ENCODE measurements at places on chromosomes 2 and 18. TPM values are rescaled to one million over a fixed set of nuclear protein-coding genes. Genes with fewer than 3 reads are reported as not detected.
A peak's percentile ranks its signal among the peaks of the same experiment; 100 is the strongest.

GALNT14 gene
- total RNA-seq = 0.52 TPM

SH3BP4 gene
- not detected for total RNA-seq

SERPINB12 gene
- not detected for total RNA-seq

VSNL1 gene
- not detected for total RNA-seq

CLIP4 gene
- 24.5 TPM for total RNA-seq

GRB14 gene
- total RNA-seq = not detected

FNDC4 gene
- 0.21 TPM for total RNA-seq

NEU4 gene
- total RNA-seq = 9.8 TPM

DNA sequence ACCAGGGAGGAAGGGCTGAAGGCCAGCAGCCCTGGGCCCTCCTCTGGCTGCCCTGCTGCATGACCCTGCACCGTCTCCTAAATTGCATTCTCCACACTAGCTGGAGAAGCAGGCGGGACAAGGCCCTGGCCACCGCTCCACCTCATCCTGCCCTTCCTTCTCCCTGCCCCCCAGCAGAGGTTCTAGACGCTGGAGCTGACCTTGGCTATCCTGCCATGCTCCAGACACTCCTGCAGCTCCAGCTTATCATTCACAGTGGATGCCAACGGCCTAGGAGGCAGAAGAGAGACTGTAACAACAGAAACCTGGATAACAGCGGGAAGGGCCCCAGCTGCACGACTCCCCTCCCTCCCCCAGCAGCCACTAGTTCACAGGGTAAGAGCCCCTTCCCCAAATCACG, 68.4 kb upstream of the POMC start:
- no peak for ATAC-seq

DNA sequence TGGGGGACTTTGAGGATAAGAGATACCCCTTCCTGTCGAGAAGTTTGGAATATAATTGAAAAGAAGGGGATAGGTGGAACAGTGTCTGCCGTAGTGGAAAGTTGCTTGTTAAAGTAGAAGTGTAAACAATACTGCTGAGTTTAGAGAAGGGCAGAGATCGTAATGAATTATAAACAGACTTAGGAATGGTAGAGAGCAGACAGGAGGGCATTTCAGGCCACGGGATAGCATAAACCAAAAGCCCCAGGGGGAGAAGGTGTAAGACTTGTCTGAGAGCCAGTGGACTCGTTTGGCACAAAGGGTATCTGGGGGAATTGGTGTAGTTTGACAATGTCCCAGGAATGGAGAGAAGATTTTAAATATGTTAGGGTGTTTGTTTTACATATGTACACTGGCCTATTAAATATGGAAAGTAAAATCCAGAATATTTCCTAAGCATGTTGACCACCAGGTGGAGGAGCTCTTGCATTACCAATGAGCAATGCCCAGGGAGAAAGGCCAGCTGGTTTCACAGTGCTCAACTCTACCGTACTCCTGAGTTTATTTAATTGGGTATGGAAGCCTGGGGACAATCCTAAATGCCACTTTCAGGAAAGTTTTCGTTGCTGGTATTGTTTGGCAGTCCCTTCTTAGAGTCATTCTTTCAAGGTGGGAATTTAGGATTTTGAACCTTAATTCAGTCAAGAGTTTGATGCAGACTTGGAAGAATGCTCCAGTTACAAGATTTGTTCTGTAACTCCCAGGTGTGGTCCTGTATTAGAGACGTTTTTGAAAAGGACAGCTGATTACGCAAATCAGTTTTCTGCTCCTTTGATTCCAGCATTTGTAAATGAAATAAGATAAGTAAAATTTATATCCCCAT, 7.5 kb downstream of the COPS8 start:
- no peak for ATAC-seq

DNA sequence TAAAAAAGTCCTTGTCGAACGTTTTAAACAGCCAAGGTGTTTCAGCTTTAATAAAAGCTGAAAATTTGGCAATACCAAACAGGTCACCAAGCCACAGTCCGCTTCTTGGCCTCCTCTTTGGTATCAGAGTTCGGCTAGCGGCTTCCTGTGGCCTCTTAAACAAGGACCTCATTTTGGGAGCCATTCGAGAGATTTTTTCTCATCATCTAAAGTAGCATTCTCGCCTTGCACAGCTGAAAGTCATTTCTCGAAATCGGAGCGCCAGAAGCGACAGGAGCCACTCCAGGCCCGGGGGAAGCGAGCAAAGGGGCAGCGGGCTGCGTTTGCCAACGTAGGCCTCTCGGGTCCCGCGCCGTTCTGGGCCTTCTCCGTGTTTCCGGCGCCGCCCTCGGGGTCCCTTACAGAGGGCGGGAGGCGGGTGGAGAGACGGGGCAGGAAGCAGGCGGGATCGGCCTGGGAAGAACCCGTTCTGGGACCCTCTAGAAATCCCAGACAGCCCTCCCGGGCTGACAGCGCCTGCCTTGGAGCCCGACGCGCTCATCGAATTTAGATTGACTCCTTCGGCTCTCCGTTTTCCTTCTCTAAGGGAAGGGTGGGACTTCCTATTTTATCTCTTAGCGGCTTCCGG, 522 bp upstream of the ZNF407 start:
- peak; percentile 56 for ATAC-seq

DNA sequence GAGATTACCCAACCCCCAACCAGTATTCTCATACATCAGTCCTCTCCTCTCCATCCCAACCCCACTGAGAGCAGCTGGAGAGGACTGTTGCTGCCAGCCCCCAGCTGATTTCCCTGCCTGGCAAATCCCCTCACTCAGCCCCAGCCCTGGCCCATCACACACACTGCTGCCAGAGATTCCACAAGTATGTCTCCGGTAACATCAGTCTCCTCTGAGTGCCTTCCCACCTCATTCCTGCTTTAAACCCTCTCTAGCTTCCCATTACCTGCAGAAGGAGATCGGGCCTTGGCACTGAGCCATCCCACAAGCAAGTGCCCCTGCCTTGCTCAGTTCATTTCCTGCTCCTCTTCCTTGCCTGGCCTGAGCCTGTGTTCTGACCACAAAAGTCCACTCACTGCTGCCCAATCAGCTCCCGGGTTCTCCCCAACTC, 50.6 kb upstream of the ZFP36L2 start:
- ATAC-seq = no peak

DNA sequence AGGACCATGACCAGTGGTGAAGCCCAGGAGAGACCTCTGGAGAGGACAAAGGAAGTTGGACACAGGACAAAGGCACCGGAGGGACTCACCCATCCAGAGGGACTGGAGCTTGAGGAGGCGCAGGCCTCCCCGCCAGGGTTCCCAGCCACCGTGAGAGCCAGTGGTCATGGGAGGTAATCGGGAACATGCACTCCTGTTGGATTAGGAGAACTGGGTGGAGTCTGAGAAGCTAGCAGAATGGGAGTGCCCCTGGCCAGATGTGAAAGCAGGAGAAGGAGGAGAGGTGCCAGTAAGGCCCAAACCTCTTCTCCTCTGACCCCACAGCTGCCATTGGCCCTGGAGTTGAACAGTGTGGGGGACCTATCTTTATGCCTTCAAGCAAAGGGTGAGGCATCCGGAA, 20.3 kb downstream of the POU3F3 start:
- no peak for ATAC-seq

GRCh38 chr2:16140771-16141640, 200.7 kb downstream of the MYCN start:
- no peak for ATAC-seq

DNA sequence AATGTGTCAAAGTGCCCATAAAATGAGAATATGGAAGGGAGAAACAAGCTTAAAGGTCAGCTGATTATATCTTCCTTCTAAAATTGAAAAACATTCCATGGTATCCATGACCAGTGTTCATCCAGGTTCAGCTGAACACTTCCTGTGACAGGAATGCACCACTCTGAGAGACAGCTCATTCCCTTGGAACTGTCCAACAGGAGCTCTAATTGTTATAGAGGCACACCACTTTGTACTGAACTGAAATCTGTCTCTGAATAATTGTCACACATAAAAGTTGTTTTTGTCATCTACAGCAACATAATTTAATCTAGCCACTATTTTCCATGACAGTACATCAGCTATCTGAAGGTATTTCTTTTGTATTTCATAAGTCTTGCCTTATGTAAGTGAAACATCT, 195.9 kb upstream of the ZNF804A start:
- ATAC-seq = no peak

DNA sequence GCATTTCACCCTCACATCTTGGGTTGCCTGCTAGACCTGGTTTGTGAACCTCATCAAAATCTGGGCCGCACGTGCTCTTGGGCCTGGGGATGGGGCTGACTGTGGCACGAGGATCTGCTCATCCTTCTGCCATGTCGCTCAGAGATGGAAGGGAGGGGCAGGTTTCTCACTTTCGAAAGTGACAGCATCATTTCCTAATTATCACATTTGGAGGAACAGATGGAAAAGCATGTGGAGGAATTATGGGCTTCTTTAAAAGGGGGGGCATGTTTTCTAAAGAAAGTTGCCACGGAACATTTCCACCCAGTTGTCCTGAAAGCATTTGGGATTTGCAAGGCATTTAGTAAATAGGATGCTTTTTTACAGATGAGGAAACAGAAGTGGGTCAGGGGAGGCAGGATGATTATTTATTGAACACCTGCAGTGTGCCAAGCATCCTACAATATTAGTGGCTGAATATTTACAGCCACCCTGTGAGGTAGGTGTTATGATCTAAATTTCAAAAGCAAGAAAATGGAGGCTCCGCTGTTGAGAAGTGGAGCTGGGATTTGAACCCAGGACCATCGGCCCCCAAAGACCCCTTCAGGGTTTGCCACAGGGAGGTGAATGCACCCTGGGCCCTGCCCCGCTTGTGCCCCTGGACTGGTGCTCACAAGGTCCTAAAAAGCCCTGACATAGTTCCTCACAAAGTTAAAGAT, 104.2 kb upstream of the MYCN start:
- no peak for ATAC-seq

DNA sequence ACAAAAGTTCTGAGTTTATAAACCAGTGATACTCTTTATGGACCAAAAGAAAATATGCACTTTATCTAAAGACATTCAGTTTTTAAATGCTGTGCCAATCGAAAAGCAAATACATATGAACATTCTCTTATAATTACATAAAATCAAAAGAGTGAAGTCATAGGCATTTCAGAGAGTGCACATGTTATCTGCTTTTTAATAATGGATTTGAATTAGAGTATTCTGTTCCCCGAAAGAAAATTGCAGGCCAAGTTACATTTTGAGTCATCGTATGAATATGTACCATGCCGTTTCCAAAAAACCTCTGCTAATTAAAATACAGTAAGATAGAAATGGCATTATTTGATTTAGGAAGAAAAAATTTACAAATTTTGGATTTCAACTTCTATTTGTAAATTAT, 565.7 kb downstream of the ZEB2 start:
- no peak for ATAC-seq

DNA sequence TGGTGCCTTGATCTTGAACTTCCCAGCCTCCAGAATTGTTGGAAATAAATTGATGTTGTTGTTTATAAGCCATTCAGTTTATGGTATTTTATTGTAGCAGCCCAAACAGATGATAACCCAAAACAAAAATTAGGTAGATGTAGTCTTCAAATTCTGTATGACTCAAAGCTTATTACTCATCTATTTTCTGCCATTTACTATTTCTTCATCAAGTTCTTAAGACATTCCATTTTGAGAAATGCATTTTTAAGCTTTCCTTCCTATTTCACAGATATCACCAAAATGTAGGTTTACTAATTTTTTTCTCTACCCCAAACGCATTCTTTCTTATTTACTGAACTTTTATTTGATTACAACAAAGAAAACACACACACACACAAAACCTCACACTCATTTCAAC, 148.2 kb downstream of the RND3 start:
- ATAC-seq = no peak

GRCh38 chr2:4678927-4679326, 975.6 kb downstream of the DCDC2C start:
- ATAC-seq = no peak
